ENCODE measurements at places on chromosomes 3 and 15. TPM values are rescaled to one million over a fixed set of nuclear protein-coding genes. Genes with fewer than 3 reads are reported as not detected.

PTX3 gene
- 151 TPM for total RNA-seq

TRAK1 gene
- total RNA-seq: 10.6 TPM

DNA sequence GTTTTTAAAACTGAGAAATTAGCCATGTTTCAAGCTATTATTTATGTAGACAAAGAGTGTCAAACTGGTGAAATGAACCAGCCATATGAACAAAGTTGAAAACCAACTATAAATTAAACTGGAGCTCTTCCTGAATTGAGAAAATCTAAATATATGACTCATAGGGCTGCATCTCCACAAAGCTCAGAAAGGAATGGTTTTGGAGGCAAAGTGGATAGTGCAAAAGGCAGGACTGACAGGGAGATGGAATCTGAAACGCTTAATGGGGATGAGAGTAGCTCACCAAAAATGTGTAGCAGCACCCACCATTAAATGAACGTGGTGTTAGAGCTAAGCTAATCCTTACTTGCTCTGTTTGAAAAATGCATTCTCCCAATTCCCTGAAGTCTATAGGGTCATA, 1066.0 kb downstream of the AGBL1 start:
- DNase-seq: no peak

- DNase-seq: no peak
Observed at GRCh38 chr3:147404800-147405230, 1.5 kb downstream of the ZIC4 start.

PP2D1 gene
- total RNA-seq: not detected

GRCh38 chr3:38368238-38368637, 21.7 kb downstream of the XYLB start:
- no peak for DNase-seq

DNA sequence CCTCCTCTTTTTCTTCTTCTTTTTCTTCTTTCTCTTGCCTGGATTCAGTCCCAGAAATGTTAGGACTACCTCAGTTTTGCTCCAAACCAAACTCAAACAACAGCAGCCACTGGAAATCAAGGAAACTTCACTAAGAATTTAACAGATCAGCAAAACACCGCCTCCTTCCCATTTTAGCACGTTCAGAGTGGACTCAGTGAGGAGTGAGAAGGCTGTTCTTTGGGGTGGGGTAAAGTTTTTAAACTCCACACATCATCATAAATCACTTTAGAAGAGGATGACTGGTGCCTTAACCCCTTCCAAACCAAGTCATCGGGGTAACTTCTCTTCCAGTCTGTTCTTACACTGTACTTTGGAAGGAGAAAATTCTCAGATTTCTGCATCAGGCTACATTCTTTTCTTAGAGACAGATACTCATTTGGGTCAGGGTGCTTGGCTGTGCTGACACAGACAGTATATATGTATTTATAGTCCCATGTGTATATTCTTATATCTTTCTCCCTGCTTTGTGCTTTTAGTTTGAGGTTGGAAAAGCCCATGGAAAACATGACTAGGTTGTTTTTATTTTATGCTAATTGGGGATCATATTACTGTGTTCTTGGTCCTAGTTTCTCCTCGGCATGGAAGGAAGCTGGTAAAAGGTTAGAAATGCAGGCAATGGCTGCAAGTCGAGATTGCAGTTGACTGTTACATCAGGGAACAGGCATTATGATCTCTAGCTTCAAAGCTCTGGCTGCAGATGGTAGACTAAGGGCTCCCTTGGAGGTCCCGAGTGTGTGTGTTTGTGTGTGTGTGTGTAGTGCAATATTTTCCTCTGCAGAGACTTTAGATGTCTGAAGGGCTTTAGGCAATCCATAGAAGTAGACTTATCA, at the start of gene CCDC80:
Gene CCDC80, minus strand, starts transcription at position 214 of the 872 bp plus-strand sequence. CDS start 1,238 bp downstream, outside the sequence.
- DNase-seq: peak; percentile 98

GOLGA8R gene
- total RNA-seq: 1.8 TPM

DNA sequence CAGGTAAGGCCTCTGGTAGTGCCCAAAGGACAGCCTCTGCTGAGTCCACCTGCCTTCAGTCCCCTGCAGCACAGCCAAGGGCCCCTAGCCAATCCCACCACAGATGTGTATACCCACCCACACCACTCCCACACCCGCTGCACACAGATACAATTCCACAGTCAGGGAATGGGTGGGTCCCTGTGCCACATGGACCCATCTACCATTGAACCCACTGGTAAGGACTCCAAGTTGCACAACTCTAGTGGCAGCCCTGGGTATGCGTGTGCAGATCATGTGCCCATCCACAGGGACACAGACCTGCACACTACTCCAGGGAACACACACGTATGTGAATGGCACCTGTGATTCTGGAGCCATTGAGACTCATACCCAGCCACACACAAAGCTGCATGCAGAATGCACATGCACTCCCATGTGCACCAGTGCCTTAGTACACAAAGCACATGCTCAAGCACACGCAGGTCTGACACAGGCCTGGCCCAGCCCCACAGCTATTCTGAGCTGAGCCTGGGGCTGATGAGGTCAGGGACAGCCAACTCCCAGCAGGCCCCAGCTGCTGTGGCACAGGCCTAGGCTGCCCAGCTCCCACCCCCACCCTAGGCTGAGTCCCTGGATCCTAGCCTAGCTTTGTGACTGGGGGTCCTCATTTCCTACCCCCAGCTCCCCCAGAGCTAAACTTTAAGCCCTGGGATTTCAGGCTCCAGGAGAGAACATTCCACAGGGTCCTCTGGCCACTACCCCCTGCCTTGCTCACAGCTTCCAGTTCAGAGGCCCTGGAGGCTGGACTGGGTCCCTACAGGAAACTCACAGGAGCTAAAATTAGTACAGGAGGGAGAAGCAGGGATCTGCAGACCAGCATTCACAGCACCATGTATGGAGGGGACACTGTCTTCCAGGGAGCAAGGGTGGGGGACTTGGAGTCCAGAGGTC, 2.7 kb upstream of the ALS2CL start:
- no peak for DNase-seq

DNA sequence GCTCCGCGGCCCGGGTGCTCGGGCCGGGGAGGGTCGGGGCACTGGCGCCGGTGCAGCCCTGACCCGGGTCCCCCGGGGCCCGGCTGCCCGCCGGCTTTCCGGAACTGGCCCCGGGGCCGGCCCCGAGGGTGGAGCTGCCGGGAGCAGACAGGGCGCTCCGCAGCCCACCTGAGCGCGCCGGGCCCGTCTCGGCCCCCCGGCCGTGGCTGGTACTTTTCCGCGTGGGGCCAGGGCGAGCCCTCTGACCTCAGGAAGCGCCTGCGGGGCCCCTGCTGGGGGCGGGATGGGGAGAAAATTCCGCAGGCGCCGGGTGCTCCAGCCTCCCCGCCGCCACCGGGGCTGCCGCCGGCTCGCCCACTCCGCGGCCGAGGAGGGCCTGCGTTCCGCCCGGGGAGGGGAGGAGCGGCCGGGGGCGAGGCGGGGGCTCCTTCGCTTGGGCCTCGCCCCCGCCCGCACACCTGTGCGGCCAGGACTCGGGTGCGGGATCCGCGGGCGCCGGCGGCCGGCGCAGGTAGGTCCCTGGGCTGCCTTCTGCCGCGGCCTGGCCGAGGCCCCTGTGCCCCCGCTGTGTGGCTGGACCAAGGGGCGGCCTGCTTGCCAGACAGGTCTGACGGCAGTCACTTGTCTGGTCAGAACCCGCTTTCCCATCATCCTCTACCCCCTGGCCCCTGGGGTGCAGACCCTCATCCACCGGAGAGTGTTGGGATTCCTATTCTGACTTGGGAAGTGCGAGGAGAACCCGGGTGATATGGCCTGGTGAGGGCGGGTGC, 3.5 kb downstream of the FURIN start:
- no peak for DNase-seq

DNA sequence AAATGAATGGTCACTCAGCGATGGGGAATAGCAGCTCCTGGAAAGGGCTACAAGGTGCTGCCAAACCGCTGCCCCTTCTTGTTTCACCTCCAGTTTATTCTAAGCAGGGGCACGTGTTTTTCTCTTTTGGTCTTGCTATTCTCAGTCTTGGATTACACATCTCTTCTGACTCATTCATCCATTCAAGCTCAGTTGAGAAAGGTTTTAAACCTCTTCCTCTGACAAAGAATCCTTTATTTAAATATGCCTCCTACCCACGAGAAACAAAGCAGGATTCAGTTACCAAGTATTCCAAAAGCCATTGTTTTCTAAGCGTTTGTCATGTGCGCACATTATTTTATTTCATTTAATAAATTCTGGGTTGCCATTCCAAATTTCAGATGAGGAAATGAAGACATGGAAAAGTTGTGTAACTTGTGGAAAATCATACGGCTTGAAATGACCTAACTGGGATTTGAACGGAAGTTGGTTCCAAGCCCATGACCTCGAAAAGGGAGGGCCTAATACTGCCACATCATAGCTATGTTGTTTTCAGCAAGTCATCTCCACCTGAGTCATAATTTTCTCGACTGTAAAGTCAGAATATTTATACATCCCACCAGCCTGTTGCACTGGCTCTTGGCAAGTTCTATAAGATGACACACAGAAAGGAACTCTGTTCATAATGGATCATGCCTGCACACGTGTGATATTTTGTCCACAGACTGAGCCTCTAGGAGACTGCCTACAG, 292.0 kb upstream of the SLCO3A1 start:
- peak; percentile 54 for DNase-seq

DNA sequence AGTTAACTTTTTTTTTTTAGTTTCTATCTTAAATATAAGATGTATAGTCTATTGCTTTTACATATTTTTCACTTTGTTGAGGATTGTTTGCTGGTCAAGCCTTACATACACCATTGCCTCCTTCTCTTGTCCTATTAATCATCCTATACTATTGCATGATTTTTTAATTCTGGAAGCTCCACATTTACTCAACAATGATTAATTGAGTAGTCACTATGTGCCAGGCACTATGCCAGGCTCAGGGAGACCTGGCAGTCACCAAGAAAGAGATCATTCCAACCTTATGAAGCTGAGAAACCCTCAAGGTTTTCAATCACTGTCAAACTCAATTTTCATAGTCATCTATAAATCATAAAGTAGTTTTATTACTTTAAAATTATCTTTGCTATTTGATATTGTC, 626.2 kb downstream of the IGSF11 start:
- no peak for DNase-seq

DNA sequence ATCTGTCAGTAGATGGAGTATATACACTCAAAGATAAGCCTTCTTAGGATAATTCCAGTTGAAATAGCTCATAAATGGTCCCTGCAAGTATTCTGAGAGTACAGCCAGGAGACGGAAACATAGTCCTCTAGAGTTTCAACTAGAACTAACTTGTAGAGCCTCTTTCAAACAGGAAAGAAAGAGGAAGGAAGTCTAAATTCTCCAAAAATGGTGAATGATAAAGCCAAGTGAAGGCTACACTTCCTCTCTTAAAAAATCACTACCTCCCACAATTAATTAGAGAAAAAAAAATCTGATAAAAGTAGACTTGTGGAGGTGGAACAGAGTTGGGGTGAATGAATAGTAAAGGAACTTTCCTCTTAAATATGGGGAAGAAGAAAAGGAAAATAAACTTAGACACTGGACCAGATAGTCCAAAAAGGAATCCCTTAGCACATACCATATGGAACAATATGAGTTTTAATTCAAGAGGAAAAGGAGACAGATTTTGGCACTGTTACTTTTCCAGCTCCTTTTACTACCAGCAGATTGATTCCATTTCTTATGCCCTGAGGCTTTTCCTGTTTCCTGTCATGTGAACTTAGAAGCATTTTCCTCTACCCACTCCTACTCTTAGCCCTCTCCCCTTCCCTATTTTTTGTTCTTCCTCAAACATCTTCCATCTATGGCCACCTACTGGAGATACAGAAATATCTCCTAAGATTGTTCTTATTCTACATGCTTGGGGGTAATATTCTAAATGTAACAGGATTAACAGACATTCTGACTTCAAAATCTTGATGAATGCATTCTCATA, 207.6 kb downstream of the CHST2 start:
- DNase-seq: peak; percentile 35

GRCh38 chr3:1348547-1348946, 255.7 kb downstream of the CNTN6 start:
- DNase-seq: no peak

RARRES1 gene
- total RNA-seq: not detected

DNA sequence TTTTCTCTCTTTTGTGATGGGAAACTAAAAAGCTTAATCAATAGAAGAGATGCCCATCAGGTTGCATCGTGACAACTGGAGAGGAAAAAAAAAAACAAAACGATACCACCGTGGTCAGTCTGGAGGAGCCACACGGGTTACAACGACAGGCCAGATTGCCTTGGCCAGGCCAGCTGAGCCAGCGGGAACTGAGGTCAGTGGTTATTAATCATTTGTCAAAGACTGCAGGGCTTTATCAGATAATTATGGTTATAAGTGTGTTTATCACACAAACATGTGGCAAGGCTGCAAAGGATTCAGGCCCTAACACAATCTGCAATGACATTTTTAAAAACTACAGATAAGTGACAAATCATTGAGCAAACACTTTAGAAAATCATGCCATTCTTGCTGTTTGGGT, 135.0 kb upstream of the FAM3D start:
- no peak for DNase-seq

GRCh38 chr3:196159952-196160804, 51.0 kb downstream of the ZDHHC19 start:
- DNase-seq: peak; percentile 58

GRCh38 chr3:160150066-160150465, 75.2 kb upstream of the C3orf80 start:
- DNase-seq: no peak

- no peak for DNase-seq
Observed at GRCh38 chr3:29789686-29790085, 508.8 kb downstream of the RBMS3 start.

GRCh38 chr3:7682822-7683229, 818.8 kb upstream of the LMCD1 start:
- peak; percentile 37 for DNase-seq

DNA sequence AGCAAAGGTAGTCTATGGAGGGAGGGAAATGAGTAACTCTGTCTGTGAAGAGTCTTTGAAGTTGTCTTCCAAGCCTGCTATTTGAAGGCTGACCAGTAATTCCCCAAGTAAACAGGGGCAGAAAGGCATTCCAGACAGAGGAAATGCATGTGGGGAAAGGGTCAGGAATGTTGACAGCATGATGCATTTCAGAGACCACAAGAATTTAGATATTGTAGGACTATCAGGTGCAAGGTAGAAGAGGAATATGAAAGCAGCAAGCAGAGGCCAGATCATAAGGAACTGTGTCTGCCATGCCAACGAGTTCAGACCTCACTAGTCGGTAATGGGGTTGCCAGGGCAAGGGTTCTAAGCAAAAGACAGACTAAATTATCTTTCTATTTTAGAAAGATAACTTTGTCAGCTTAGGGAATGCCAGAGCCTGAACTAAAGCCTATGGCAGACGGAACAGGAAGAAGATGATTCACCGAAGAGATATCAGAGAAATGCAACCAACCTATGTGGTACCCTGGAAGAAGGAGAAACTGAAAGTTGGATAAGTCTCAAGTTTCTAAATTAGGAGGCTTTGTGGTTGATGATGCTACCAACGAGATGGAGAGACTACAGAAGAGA, 327.0 kb upstream of the RORA start:
- peak; percentile 82 for DNase-seq

SI gene
- total RNA-seq: not detected

CNTN6 gene
- not detected for total RNA-seq

GRCh38 chr3:138691351-138691750, 82.8 kb downstream of the FAIM start:
- no peak for DNase-seq

GRCh38 chr3:156131241-156131640, 10.9 kb downstream of the KCNAB1 start:
- no peak for DNase-seq

THSD4 gene
- total RNA-seq: 8.6 TPM

TNNC1 gene
- total RNA-seq: 36.6 TPM
